ENCODE measurements at places on chromosomes 7 and 10. TPM values are rescaled to one million over a fixed set of nuclear protein-coding genes. Genes with fewer than 3 reads are reported as not detected.
A peak's percentile ranks its signal among the peaks of the same experiment; 100 is the strongest.

OR2A1 gene
- not detected for total RNA-seq

DNA sequence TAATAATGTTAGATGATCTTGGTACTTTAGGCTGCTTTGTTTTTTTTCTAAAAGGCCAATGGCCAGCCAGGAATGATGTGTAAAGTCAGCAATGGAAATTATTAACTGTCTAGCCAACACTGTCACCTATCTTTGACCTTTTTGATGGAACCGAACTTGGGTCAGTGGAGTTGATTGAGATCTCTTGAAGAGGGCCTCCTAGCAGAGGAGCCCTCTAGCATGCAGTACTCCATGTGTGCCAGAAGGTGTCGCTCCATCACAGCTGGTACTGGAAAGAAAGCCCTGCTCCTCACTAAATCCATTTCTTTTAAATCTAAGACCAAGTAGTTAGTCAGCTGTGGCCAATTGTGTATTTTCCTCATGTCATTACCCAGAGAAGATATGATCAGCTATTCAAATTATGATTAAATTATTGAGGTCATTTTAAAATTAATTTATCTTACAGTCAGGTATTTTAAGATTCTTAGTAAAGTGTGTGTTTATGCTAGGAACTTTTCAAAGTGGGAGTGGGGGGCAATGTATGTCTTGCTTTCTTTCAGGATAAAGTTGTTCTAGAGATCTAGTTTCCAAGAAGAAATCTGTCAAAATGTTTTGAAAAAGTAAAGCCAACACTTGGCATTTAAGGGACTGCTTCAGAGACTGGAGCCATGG lies 33.1 kb upstream of the CROT start:
- peak; percentile 45 for DNase-seq

DNA sequence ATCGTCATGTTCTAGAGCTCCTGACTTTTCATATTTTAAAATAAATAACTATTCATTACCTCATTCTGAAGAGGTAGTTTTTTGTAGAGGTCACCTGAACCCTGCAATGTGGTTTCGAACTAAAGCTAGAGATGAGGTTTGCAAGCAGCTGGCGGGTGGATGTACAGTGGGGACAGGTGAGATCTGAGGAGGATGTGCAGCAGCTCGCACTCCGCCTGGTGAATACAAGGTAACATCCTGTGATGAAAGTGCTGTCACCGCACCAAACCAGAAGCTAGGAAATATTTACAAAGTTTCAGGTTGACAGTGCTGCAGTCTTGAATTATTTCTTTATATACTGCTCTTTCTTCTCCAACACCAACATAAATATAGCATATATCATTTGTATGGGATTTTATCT lies 26.5 kb downstream of the NDUFB2 start:
- no peak for DNase-seq

DNA sequence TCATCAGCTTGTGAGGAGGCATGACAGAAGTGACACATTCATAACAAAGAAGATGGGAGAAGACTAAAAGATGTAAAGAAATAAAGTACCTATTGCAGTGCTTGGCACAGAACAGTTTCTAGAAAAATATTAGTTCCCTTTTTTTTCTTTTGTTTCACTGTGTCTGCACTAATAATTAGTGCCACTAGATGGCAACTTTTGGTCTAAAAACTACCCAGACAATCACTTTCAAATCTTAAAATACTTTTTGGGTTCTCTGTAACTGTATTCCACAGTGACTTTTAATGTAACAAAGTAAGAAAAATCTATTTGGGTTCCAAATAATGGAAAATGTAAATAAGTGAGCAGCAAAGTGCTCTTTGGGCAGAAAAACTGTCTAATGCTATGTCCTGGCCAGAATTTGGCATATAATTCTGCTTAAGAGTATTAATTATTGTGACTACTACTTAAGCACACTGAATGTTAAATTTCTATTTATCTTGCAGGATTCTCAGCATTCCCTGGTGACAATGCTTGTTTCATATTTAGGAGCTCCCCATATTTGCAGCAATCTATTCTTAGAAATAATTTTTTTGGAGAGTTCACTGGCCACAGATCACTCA lies 134.8 kb upstream of the KIF5B start:
- no peak for DNase-seq

EPO gene
- total RNA-seq, result not detected

DNA sequence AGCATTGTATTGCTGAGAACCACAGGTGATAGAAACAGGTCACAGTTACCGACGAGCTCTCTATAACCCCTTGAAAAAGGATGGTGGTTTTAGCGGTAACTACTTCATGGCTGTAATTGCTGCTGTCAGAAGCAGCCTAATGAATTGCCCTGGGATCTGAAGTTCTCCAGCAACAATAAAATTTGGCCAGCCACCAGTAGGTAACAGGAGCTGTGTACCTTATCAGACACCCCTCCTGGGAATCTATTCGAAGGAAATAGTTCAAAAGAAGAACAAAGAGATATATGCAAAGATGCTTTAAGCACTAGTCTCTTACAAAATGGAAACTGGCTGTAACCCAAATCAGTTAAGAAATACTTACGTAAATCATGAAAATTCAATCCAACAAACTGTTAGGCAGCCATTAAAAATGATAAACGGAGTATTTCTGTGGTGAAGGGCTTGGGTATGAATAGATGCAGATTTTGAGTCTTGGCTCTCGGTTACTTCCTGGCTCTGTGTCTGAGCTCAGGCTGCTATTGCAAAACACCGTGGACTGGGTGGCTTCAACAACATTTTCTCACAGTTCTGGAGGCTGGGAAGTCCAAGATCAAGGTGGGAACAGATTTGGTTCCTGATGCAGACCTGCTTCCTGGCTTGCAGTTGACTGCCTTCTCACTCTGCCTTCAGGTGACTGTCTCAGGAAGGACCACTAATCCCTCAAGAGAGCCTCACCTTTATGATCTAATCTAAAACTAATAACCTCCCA lies 1.6 kb downstream of the MSRB2 start:
- DNase-seq, result peak; percentile 77

ZNF777 gene
- total RNA-seq, result 6.1 TPM

- no peak for DNase-seq
Measured at GRCh38 chr7:46009211-46009610, 88.1 kb upstream of the IGFBP3 start.

CLDN3 gene
- not detected for total RNA-seq

- no peak for DNase-seq
Measured at GRCh38 chr10:101867931-101868330, 24.3 kb upstream of the KCNIP2 start.

DNA sequence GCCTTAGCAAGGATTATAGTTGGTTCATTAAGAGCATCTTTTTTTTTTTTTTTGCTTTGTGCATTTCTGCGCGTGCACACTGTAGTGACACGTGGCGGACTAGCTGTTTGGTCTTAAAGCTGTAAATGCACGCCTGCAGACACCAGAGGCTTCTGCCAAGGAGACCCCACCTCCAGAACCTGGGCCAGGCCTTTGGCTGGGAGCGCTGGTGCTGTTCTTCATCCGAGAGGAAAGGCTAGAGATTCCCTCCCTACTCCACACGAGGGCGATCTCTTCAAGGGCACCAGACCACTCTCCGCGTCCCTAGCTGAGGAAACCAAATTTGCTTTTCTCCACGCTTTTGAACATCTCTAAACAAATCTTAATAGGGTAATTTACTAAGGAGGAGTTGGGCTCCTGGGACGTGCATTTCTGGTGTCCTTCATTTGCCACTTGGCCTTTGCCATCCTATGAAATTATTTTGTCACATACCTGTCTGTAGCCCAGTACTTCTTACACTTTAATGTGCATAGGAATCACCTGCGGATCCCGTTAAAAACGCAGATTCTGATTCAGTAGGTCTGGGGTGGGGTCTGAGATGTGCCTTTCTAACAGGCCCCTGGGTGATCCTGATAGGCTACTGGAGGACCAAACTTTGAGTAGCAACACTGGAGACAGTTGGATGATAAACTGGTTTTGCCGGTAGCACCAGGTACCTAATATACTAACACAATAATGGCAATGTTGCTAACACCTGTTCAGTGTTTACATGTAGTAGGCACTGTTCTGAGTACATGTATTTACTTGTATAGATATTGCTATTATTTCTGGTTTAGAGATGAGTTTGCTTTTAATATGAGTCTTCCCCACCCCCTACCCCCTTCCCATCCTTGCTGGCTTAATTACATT lies 1.3 kb upstream of the SLC26A5 start:
- DNase-seq, result no peak

- DNase-seq, result peak; percentile 57
Measured at GRCh38 chr10:80133206-80133605, 676 bp downstream of the PLAC9 start.

GRCh38 chr7:138797715-138798320 lies at the start of the genes ATP6V0A4 and TMEM213:
Gene ATP6V0A4 (minus strand): TSS chr7:138798196. CDS start chr7:138771247, 26,949 bp downstream.
Gene TMEM213 (plus strand): TSS chr7:138797994. CDS start chr7:138798105, 111 bp downstream.
- no peak for DNase-seq

VSTM2A gene
- total RNA-seq, result 0.28 TPM

DNA sequence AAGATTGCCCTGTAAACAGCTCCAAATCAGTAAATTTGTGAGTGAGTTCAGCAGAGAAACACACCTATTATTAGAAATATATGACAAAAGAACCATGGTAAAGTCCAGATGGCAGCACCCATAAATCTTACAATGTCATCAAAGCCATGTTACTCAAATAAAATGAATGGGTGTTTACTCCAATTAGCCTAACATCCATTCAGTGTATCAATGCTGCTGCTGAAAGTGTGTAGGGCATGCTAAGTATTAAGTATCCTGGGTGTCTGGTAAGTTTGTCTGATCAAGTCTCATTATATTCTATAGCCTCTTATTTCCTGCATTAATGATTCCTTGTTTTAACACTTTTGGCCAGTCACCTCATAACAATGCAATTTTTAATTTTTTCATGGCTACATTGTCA lies 185.5 kb upstream of the STEAP4 start:
- DNase-seq, result no peak

ERVW-1 gene
- not detected for total RNA-seq

MLLT10 gene
- total RNA-seq, result 59.4 TPM

DNA sequence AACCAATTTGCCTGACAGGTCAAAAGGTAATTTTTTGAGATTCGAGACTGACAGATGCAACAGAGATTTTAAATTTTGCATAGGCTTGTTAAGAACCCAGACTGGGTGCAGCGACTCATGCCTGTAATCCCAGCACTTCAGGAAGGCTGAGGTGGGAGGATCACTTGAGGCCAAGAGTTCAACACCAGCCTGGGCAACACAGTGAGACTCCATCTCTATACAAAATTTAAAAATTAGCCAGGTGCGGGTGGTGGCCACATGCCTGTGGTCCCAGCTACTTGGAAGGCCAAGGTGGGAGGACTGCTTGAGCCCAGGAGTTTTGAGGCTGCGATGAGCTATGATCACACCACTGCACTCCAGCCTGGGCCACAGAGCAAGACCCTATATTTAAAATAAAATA lies 34.6 kb downstream of the AMZ1 start:
- DNase-seq, result no peak

DNA sequence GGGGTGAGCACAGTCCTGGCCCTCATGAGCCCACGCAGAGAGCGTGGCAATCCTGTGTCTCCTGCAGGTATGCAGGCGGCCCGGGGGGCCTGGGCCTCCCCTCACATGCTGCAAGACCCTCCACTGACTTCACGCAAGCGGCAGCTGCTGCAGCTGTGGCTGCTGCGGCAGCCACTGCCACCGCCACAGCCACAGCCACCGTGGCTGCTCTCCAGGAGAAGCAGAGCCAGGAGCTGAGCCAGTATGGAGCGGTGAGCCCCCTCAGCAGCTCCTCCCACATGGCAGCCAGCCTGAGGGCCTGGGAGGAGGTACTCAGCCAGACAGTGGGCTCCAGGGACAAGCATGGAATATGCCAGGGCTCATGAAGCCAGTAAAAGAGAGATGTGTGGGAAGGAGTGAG lies 8.7 kb downstream of the ZMIZ2 start:
- DNase-seq, result no peak

MORN4 gene
- 10.5 TPM for total RNA-seq

DNA sequence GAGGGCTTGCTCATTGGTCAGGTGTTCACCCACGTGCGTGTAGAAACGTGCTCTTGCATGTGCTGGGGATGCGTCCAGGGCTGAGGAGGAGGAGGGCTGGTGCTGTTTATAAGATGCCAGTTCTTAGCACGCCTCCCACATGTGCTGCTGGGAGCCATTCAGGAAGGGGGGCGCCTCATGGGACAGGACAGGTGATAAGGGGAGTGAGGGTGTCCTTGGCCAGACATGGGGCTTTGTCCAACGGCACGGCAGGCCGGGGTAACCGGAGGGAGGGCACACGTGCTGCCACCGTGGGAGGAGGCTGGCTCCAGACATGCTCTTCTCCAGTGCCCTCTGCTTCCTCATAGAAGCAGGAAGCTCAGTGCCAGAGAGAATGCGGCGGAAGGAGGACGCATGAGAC lies 150.0 kb downstream of the ZMYND11 start:
- DNase-seq, result no peak

DNA sequence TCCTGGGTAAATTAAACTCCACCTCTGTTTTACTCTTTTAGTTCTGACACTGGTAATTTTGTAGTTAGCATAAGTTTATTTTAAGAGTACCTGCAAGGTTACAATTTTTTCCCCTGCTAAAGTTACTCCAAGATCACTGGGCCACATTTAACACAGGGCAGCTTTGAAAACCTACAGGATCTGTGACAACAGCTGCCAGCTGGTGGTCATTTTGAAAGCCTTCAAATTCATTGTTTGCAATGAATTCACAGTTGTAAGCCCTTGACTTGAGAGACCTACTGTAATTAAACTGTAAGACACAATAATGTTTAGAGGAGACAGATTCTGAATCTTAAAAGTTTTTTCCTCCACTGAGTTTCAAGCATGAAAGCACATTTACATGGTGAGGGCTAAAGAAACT lies 129.6 kb downstream of the CNOT4 start:
- DNase-seq, result no peak
